ENCODE measurements at places on chromosomes 6 and 20.

DNA sequence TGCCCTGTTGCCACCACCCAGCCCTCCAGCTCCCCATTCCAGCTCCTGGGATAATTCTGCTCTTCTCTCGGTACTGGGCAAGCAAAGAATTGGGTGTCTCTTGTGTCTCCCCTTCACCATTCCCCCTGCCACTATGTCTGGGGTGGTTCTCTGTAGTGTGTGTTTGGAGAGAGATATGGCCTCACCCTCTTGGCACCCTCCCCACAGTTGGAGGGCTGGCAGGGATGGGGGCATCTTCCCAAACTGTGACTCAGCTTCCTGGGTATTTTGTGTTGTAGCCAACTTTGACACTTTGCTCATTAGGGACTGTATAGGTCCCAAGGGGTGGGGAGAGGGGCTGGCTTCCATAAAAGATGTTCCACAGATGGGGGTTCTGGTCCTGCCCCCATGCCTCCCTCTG is 1.7 kb downstream of the TNXB start:
- DNase-seq, result peak; percentile 80

DNA sequence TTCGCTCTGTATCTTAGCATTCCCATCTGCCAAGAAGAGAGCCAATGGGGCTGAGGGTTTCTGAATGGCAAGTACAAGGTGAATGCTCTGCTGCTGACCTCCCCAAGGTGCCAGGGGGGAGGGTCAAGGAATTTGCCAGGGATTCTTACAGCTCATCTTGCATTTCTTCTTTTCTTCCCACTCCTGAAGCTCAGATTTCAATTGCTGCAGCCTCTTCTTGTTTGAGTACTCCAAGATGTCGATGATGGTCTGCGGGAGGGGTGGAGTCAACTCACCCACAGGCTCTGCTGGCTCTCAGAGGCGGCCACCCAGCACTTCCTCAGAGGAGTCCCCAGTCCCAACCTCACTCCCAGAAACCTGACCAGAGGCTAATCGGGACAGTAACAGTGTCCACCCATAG is 12.4 kb downstream of the C20orf96 start:
- no peak for DNase-seq

DNA sequence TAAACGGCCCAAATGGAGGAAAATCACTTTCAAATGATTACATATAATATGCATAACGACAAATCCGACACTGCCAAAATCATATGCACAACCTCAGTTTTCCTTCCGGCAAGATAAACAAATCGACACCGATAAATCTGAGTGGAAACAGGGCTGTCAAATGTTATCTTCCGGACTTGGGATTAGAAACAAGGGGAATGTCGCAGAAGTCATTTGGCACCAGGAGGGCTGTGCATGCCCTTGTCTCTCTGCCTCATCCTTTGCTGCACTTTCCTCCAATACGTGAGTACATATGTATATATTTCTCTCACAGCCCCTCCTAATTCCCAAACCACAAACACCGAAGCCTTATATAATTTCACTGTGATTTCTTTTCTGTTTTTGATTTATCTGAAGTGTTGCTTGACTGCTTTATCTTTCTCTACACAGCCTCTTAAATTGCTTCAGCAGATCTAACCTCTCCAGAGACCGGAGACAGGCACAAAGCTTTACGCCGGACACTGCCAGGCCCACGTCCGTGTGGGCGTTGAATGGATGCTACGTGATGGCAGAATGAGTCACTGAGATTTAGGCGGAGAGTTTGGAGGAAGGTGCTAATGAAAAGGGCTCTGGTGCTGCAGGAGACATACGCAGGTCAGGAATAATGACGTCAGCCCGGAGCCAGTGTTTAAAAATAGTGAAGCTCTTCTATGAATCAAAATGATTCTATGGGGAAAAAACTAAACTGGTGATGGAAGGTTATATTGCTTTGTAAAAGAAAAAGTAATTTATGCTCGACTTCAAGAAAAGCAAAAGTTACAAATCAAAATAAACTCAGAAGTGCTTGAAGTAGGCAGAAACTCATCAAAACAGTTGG is 21.0 kb upstream of the PRELID3B start:
- DNase-seq, result no peak

GRCh38 chr6:44456070-44456965 is 68.8 kb downstream of the CDC5L start:
- DNase-seq, result peak; percentile 69

GRCh38 chr6:159505140-159505922 is 187.7 kb downstream of the SOD2 start:
- DNase-seq, result no peak

- DNase-seq, result peak; percentile 93
Measured at GRCh38 chr6:6851059-6851948, 256.5 kb upstream of the RREB1 start.

DNA sequence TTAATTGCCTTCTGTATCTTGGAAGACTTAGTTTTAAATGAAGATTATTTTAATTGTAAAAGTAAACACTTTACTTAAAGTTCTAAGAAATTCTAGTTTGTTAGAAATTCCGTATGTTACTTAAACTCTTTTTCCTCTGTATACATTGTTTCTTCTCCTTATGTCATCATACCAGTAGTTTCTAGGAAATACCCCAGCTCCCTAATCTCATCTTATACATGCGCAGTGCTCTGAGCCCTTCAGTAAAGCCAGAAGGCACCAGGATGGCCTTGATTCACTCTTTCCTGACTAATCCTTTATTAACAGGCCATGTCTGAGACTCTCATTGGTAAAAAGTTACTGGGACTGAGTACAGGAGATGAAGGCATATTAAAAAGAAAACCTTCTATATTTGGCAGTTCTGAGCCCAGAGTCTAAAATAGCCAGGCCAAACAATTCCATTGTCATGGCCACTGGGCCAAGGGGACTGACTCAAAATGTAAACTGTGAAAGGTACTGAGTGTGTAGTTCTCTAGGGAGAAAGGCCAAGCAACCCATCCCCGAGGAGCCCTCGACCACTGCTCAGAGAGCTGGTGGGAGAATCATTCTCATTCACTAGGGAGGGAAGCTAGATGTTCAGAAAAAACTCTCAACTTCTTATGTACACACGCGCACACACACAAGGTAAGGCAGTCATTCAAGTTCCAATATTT is 25.0 kb downstream of the SLC22A1 start:
- DNase-seq, result no peak

GRCh38 chr6:42512579-42512978 is 51.2 kb upstream of the UBR2 start:
- DNase-seq, result no peak

GRCh38 chr6:5584078-5584482 is 322.8 kb downstream of the FARS2 start:
- DNase-seq, result peak; percentile 90

DNA sequence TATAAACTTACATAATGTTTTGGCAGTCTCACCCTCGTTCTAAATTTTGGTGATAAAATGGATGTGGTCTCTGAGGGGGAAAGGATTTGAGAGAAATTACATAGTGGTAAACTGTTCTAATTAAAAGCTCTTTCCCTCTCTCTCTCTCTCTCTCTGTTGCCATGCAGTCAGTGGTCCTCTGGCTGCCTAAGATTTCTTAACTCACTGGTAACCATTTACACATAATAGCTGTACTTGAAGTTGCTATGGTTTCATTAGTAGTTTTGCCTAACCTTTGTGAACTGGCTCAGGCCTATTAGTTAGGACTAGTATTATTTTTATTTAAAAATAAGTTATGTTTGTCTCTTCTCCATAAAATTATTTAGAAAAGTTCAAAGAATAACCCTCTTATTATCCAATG is 42.0 kb downstream of the MAPK14 start:
- DNase-seq, result no peak

DNA sequence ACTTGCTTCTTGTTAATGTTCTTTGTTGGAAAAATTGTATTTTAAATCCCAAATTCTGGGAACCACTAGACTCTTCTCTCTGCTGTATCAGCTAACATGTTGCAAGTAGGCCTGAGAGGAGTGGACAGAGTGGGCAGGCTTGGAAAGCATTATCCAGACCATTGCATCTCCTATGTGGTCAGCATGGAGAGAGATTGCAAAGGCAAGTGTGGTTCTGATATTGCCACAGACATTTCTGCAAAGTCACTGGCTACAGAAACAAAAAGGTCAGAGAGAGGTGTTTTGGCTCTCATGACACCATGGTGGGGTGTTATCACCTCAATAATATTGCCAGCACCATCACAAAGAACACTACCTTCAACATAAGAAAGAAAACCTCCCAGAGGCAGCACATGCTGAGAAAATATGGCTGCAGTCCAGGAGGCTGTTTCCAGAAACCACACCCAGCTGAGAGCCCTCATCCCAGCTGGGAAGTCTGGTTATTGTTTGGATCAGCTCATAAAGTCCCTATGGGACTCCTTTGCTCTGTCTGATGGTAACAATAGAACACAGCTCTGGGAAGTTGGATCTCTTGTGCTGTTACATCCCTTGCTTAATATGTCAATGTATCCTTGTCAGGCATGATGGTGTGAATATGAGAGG is 78.2 kb upstream of the TBX18 start:
- peak; percentile 57 for DNase-seq

- no peak for DNase-seq
Measured at GRCh38 chr6:34447386-34447785, 18.5 kb upstream of the PACSIN1 start.

DNA sequence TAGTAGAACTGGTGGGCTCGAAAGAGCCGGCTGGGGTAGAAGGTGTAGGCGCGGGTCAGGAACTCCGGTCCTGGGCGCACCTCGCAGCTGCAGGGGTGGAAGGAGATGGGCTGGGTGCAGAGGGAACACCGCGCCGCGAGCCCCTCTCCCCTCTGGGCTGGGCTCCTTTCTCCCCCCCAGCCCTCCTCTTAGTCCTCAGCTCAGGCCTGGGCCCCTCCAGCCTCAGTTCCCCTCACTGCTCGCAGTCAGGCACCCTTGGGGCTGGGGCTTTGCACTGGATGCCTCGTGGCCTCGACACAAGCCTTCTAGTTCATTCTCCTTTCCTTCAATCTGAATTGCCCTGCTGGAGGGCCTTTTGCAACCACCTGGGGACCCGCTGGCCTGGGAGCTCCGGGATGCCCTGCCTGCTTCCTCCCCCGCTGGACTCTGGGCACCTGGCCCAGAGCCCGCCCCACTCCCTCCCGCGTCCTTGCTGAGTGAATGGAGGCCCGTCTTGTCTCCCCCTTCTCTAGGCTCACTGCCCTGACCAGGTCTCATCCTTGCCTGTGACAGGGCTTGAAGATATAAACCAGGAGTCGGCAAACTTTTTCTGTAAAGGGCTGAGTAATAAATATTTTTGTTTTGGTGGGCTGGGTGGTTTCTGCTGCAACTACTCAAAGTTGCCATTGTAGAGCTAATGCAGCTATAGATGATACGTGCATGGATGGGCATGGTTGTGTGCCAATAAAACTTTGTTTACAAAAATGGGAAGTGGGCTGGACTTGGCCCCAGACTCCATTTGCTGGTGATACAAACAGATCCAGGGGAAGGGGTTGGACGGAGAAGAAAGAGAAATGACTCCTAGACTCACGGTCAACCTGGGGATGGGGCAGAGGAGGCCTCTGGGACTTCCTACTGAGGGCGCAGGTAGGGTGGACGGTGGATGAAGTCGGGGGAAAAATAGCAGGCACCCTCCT is 47.3 kb downstream of the APCDD1L start:
- no peak for DNase-seq

- DNase-seq, result no peak
Measured at GRCh38 chr20:37479925-37480691, 40.9 kb upstream of the NNAT start.

GRCh38 chr6:36700831-36701230 is 3.2 kb downstream of the RAB44 start:
- no peak for DNase-seq

Measured in fibroblast of skin of scalp (primary cell).